ENCODE measurements at places on chromosomes 16 and 17.

GRCh38 chr17:21042458-21043295 lies at the start of gene USP22:
USP22 (minus strand) TSS chr17:21043011; CDS start chr17:21042835, 176 bp downstream.
- peak; percentile 95 for DNase-seq

GRCh38 chr17:9935408-9935807 lies 30.3 kb upstream of the RCVRN start:
- no peak for DNase-seq

DNA sequence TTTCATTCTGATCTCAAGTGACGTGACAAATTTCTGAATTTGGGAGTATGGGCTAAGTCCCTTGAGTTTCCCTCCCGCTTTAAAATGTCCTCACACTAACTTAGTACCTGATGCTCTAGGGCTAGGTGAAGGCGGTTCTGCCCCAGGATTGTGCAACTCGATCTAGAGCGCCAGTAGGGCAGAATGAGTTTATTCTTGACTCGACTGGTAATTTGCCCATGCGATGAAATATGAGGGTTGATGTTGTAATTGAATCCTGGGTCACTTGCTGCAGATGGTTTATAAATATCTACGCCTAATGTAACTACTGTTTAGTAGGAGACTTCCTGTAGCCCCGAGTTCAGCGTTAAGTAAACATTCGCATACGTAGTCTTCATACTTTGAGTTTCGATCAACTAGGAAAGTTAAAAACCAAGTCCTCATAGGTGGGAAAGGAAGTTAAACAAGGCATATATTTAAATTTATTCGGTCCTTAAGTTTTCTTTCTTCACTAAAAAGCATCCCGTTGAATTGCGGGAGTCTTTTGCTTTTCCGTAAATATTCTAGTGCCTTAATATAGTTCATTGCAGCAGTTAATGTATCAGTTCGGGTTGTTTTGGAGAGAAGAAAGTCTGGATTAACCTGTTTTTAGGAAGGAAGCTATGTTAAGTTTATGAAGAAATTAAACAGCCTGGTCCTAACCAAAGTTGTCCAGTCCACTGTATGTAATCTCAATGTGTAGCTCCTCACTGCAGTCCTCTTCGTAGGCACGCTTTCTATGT lies 1.6 kb downstream of the CTCF start:
- DNase-seq, result no peak

- DNase-seq, result no peak
Measured at GRCh38 chr17:75695141-75695829, 26.0 kb upstream of the ITGB4 start.
